Activated gamma-delta T cell treated with Interleukin-2 at 50 U/mL for 16 hours (primary cell): ENCODE measurements at places on chromosomes 1 and 21.
A peak's percentile ranks its signal among the peaks of the same experiment; 100 is the strongest.

- DNase-seq, result no peak
Observed at GRCh38 chr1:158043232-158043631, 49.8 kb downstream of the KIRREL1 start.

DNA sequence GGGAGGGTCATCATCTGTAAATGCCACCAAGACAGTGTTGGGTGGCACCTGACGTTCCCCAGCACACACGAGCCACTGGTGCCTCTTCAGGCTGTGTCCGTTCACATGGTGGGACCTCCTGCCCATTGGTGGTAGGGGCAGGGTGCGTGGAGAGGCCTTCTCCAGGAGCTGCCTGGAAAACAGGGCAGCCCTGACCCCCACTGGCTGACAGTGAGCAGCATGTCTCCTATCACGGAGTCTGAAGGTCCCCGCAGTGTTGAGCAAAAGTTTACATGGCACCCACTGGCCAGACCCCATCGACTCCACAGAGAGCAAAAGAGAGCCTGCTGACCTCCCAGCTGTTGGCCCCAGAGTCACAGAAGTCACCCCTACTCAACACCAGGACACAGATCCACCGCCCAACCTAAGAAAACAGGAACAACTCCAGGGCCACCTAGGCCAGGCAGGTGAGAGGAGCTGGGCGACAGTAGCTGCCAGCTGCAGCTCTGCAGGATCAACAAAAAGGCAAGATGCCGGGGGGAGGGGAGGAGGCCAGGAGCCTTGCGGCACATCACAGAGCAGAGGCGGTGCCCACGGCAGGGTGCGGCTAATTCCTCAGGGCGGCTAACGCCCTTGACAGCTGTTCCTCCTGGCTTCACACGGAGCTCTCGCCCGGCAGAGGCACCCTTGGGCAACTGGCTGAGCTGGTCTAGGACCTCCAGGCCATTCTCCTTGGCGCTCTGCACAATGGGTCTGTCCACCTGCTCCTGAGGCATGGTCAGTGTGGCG lies 14.4 kb upstream of the IFI6 start:
- no peak for DNase-seq

- DNase-seq, result no peak
Observed at GRCh38 chr21:34771512-34772028, 102.8 kb downstream of the CLIC6 start.

- peak; percentile 16 for DNase-seq
Observed at GRCh38 chr1:15027515-15027986, 126.0 kb upstream of the TMEM51 start.

- DNase-seq, result no peak
Observed at GRCh38 chr1:87880098-87880760, 551.5 kb downstream of the LMO4 start.

DNA sequence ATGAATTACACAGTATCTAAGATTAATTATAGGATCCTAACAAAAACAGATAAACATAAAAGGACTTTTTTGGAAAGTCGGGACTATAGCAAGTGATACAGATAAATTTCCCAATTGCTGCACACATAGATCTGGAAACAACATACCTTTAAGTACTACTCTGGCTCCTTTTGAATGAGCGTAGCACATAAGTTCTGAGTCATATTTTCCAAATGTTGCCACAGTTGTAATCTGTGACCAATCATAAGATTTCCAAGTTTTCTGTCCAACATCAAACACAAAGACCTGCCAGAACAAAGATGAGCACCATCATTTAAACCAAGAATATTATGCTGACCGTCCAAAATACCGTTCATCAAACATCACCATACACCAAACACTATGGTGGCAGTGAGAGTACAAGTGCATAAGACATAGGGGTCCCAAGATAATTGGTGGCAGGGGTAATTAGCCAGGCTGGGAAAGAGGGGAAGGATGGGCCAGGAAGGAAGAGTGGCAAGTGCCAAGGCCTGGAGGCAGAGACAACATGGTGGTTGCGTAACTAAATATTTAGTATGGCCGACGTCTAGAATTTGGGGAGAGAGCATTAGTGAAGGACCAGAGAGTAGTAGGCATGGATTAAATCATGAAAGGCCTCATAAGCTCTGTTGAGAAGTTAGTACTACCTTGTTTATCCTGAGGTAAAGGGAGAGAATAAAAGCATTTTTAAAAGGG lies 3.6 kb downstream of the CTBS start:
- DNase-seq, result no peak

DNA sequence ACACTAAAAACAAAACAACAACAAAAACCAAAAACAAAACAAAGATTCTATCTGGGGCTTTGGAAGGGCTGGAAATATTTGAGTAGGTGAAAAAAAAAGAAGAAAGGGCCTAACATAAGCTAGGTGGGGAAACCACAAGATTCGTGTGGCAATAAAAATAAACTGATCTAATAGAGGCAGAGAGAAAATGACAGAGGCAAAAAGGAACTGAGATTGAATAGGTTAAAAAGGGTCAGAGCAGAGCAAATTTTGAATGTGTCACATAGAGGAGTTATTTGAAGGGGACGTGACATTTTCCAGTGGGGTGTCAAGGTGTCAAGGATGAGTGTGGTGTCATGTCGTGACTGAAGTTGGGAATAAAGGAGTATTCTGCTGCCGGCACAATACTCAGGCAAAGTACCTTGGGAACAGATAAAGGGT lies 65.2 kb upstream of the RALGPS2 start:
- no peak for DNase-seq

DNA sequence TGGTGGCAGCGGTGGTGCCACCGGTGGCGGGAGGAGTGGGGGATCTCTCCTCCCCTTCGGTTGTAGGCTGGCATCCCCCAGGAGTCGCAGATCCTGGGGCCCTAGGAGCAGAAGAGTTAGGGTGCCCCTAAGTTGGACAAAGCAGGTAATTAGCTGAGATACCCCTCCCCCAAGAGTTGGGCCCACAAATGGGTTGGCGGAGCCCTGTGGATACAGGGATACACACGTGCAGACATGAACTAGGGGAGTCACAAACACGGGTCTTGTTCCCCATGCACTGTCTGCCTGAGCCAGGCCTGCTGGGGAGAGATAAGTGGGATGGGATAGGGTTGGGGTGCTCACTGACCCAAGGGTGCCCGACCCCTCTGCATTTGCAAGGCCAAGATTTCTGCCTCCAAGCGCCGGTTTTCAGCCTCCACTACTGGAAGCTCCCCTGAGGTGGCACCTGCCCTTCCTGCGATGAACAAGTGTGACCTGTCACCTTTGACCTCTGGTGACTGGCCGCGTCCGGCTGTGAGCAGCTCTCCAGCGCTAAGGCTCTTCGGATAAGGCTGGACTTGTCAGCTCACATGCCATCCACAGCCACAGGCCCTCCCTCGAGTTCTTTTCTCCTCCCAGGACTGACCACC lies 1.8 kb downstream of the CCDC17 start:
- no peak for DNase-seq

- no peak for DNase-seq
Observed at GRCh38 chr1:218959784-218960183, 213.9 kb upstream of the LYPLAL1 start.

GRCh38 chr21:36769051-36769839 lies 70.3 kb downstream of the SIM2 start:
- no peak for DNase-seq

GRCh38 chr1:63074321-63074720 lies 248.0 kb upstream of the FOXD3 start:
- DNase-seq, result no peak

DNA sequence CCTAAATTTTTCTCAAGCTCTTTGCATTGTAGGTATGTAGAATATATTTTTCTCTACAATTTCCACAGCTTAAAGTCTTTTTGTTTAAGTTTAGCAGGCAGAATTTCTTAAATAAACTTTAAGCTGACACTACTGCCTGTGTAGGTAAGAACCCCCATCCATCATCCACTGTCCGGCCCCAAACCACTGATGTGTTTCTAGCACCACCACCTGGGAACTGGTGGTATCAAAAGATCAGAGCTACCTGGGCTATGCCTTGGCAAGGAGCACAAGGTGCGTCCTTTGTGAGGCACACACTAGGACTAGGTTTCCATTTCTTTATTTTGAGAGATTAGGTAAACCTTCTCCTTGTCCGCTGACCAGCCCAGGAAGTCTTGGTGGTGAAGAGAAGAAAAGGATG lies 10.5 kb upstream of the LELP1 start:
- no peak for DNase-seq

DNA sequence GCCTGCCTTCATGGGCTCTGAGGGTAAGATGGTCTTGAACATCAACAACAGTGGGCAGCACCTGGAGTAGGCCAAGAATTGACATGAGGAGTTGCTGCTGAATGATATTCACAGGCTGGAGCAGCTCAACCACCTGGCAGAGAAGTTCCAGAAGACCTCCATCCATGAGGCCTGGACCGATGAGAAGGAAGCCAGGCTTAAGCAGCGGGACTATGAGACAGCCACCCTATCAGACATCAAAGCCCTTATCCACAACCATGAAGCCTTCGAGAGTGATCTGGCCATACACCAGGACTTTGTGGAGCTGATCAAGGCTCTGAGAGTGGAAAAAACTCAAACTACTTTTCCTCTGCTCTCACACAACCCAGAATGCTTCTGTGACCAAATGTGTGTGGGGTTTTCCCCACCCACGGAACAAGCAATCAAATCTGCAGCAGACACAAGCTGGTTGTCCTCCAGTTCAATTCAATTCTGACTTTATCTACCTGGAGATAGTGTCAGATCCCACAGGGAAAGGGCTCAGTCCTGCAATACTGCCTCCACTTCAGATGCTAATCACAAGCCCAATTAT lies 12.1 kb upstream of the EPHA10 start:
- DNase-seq, result no peak

- no peak for DNase-seq
Observed at GRCh38 chr1:211910113-211910884, 79.7 kb upstream of the LPGAT1 start.

GRCh38 chr1:228457017-228457395 lies 30.2 kb upstream of the RNF187 start:
- no peak for DNase-seq

DNA sequence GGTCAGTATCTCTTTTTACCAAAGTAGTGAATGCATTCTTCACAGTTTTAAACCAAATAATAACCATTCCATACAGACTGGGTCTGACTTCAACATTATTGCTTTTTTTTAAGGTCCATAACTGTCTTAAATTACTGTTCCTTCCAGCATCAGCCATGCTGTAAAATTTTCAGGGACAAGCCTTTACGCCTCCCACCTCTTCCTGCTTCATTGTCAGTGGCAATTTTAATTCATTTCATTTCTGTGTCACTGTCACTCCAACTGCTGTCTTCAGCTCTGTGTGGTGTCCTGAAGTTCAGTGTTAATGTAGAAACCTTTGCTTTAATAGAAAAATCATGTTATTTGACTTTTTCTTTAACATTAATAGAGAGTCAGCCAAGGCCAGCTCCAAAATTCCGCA lies 365.6 kb upstream of the PTBP2 start:
- no peak for DNase-seq

DNA sequence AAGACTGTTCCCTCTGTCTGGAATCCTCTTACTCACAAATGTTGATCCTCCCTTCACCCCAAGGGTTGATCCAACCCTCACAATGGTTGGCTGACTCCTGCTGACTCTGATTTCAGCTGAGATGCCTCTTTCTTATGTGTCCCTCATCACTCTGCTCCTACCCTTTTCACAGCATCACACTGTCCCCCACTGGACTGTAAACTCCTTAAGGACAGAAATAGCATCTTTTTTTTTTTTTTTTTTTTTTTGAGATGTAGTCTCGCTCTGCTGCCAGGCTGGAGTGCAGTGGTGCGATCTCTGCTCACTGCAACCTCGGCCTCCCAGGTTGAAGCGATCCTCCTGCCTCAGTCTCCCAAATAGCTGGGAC lies 97.9 kb upstream of the SYT6 start:
- DNase-seq, result no peak

- DNase-seq, result no peak
Observed at GRCh38 chr21:38493549-38494250, 4.6 kb downstream of the ERG start.

DNA sequence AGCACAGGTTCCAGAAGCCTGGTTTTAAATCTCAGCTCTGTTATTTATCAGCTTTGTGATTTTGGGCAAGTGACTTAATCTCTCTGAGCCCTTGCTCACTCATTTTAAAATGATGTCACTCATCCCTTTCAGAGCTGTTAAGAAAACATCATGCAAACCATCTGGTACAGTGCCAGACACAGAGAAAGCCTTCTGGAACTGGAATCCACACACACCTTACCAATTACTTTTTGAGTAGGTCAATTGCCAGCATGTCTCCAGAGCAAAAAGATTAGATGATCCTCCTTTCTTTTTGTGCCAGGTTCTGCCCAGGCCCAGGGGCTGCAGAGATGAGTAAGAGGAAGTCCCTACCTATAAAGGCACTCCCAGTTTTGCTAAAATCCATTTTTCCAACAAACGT lies 61.3 kb downstream of the ROR1 start:
- DNase-seq, result no peak

DNA sequence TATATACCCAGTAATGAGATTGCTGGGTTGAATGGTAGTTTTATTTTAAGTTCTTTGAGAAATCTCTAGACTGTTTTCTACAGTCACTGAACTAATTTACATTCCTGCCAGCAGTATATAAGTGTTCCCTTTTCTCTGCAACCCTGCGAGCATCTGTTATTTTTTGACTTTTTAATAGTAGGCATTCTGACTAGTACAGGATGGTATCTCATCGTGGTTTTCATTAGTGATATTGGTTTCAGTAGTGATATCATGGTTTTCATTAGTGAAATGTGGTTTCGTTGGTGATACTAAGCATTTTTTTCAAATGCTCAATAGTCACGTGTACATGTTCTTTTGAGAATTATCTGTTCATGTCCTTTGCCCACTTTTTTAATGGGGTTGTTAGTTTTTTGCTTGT lies 316.8 kb downstream of the PTBP2 start:
- no peak for DNase-seq

GRCh38 chr21:36330904-36331303 lies 10.9 kb downstream of the MORC3 start:
- peak; percentile 43 for DNase-seq

- DNase-seq, result no peak
Observed at GRCh38 chr1:46630719-46631118, 14.1 kb upstream of the MOB3C start.

DNA sequence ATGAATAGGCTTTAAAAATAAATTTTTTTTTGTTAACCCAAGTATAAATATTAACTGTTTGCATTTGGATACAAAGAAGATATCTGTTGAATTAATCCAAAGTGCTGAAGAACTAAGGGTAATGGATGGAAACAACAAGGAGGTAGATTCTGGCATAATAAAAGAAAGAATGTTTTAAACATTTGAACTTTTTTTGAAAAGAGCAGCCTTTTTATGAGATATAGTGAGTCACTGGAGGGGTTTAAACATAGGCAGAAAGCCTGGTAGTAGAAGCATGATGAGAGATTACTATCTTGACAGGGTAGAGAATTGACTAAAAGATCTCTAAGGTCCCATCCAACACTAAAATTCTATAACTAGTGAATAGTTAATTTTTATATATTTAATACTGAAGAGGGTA lies 2.7 kb downstream of the MIER1 start:
- DNase-seq, result no peak

DNA sequence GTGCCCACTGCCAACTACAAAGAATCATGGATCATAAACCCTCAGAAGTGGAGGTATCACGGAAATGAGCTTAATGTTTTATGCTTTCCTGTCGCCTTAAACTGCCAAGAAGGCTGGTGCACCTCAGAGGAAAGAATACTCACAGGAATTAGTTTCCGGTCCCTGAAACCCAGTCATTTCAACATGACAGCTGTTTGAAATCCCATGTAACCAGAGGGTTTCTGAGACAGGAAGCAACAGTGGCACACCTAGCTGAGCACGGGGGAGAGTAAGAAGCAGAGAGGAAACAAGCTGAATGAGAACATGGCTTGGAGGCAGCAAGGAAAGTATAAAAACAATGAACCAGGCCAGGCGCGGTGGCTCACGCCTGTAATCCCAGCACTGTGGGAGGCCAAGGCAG lies 3.9 kb downstream of the JAK1 start:
- DNase-seq, result peak; percentile 29

GRCh38 chr1:65344171-65344814 lies 35.0 kb downstream of the DNAJC6 start:
- no peak for DNase-seq
